Breast epithelium (tissue), 4 donors: ENCODE measurements at places on chromosomes 12 and 14. TPM values are rescaled to one million over a fixed set of nuclear protein-coding genes. Genes with fewer than 3 reads are reported as not detected.

DNA sequence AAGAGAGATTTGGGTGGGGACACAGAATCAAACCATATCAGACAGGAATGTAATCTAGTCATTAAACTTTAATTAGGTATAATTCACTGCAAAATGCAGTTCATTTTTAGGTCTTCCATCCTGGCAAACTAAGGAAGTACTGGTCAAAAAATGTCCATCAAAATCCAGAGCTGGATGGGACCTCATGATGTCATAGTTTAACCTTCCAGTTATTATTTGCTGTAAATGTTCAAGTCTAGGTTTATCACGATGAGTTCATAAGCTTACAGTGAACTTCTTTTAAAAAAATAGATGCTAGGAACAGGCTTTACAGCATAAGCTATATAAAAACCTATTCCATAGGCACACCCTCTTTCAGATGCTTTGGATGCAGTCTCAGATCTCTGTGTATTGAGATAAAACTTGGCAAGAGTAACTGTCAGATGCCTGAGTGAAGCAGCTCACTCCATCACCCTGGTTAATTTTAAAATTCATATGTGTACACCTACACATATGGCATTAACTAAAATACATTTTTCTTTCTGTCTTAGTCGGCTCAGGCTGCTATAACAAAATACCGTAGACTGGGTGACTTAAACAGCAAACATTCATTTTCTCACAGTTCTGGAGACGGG lies 7.9 kb downstream of the SSPN start:
- DNase-seq, result no peak

The RNU4-1 gene
- total RNA-seq, result not detected

The LRRC43 gene
- 2.3 TPM for total RNA-seq

DNA sequence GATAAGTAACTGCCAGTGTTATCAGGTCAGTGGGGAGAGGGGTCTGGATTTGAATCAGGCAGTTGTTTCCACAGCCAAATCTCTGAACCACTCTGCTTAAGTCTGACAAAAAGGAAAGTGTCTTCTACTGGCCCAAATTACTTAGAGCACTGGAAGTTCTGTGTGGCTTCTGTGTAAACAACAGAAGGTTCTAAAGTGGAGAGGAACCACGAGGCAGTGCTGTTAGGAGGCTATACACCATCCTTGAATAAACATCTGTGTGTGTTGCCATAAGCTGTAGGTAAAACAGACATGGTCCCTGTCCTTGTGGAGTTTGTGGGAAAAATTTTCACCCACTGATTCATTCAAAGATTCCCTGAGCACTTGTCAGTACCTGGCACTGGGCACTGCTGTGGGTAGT lies 50.0 kb downstream of the GALNT4 start:
- no peak for DNase-seq

The LRCOL1 gene
- total RNA-seq, result 0.59 TPM

DNA sequence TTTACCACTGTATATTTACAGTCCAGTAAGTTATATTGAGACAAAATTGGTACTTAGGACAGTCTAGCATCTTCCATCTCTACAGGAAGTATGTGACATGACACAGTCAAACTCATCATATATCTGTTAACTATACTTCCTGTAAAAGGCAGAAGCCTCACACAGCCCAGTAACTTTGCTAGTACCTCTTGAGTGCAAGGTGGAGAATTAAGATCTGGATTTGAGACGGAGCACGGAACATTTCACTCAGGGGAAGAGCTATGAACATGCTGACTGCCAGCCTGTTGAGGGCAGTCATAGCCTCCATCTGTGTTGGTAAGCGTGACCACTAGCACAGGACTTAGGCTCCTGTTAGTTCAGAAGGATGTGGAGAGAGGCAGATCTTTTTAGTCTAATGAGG lies 333.7 kb upstream of the OR4E1 start:
- no peak for DNase-seq

- DNase-seq, result no peak
These were observed 2.3 kb upstream of the OTX2 start for GRCh38 chr14:56812364-56813141.

- no peak for DNase-seq
These were observed 111.3 kb downstream of the DENND5B start for GRCh38 chr12:31479516-31480210.

DNA sequence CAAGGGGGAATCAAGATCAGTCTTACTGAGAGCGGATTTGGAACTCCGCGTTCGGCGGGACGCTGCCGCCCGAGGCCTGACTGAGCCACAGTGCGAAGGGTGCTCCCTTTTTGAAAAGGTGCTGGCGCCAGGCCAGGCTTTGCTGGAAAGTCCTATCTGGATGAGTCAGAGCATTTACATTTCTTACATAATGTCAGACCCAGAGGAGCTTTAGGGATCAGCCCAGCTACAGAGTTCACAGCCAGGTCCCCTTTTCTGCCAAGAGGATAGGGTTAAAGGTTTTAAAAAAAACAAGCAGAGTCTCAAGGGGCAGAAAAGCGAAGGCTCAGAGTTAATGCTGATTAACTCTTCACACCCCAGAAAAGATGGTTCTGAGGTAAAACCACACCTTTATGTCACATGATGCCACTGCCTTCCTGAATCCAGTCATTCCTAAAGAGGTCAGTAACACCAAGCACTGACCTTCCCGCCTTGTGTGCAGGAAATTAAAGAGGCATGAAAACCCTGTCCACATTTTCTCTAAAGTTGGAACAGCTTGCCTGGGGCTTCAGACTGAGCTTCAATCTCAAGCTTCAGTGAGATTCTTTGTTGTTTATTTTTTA lies 11.7 kb upstream of the FBXL14 start:
- peak; percentile 83 for DNase-seq

The SUSD6 gene
- 55.7 TPM for total RNA-seq

GRCh38 chr12:130713581-130713991 lies 2.5 kb downstream of the RIMBP2 start:
- DNase-seq, result no peak

The TAS2R43 gene
- 5.2 TPM for total RNA-seq

DNA sequence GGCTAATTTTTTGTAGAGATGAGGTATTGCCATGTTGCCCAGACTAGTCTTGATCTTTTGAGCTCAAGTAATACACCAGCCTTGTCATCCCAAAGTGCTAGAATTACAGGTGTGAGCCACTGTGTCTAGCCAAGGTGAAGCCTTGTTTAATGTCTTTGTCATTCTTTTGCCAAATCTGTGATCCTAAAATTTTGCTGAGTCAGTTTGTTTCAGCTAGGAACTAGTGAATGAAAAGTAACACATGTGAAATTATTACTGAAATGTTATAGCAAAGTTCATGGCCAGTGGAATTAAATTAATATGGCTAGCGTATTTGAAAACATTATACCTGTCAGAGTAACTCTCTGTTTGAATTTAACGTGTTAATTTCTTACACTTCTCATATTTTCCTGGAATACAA lies 26.5 kb upstream of the EPS8 start:
- DNase-seq, result no peak

DNA sequence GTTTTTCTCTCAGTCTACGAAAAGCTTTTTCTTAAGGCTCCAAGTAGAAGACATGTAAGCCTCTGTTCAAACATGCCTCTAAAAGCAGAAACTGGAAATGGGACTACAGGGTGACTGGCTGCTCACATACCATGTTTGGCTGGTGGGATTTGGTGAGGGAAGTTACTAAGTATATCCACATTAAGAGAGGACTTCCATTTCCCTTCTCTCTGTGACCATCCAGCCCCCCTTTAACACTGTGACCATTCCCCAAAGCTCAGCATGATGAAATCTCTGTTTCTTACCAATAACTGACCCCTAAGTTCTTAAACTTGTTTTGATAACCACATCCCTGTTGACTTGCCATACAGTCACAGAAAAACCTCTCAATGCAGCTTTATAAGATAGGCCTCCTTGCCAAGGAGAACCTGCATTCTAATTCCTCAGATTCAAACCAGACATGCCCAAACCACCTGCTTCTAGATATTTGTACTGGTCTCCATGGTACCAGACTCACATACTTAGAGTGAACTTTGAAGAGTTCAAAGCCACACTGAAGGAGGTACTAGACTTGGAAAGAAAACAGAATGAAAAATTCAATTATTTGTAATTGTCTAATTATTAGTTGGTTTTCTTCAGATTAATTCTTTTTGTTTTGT lies 102.2 kb downstream of the VEZT start:
- no peak for DNase-seq

- no peak for DNase-seq
These were observed 565 bp downstream of the NT5DC3 start for GRCh38 chr12:103840462-103840875.

GRCh38 chr12:121946313-121947025 lies 28.1 kb downstream of the CFAP251 start:
- DNase-seq, result no peak

The AMN gene
- 0.16 TPM for total RNA-seq

GRCh38 chr12:3381059-3382047 lies 109.7 kb upstream of the PRMT8 start:
- no peak for DNase-seq

DNA sequence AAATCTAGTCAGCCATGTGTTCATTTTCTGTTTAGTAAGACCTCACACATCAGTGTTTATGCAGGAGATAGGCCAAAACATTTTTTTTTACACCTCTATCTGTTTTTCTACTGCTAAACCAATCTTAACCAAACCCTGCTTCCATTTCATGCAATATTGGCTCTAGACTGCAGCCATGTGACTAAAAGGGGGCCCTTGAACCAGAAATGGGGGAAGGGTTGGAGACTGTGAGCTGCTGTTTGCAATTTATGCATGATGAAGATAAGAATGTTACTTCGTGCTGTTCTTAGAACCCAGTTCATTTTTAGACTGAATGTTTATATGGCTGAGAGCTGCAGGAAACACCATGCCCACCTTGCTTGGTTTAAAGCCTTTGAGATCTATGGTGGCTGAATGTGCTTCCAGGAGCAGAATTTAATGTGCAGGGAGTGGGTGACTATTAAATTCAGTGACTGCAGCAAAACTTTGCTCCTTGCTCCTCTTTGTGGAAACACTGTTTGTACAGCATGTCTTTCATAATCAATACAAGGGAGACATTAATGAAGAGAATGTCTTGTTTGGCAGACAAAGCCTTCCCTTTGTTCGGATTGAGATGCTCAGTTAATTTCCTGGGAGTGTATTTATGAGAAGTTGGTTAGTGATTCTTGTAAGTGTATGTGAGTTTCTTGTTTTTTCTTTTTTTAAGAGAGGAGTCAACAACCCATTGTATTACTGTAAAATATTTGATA lies 53.6 kb downstream of the CHST11 start:
- DNase-seq, result no peak

The GALNT16 gene
- total RNA-seq, result 20.6 TPM

- DNase-seq, result no peak
These were observed 366.5 kb upstream of the OR4E1 start for GRCh38 chr14:22039938-22040780.

The HVCN1 gene
- total RNA-seq, result 7.6 TPM

DNA sequence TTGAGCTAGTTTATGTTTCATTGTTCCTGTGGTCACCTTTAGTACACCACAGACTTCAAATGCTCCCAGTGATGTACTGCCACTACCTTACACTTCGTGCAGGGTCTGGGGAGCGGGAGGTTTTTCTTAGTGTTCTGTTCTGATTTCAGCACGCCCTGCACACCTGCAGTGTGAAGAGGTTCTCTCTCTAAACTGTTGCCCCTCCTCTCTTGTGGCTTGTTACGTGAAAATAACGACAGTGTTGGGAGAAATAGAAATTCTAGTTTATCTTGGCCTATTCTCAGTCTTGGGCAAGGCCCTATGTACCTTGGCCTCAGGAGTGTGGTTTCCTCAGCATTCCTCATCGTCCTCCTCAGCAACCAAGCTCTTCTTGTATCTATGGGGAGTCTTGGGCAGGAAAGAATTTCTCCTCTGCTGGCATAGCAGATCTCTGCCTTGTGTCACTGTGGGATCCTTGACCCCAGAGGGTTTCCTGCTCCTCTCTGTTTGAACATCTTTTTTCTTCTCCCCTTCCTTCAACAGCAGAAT lies 48.6 kb downstream of the EIF2S3B start:
- no peak for DNase-seq

The AJUBA gene
- 24.0 TPM for total RNA-seq

GRCh38 chr14:32109676-32110547 lies 32.8 kb downstream of the ARHGAP5 start:
- DNase-seq, result no peak

The KDM5A gene
- 55.8 TPM for total RNA-seq

- DNase-seq, result no peak
These were observed 2.6 kb downstream of the SVOP start for GRCh38 chr12:109018296-109018695.

DNA sequence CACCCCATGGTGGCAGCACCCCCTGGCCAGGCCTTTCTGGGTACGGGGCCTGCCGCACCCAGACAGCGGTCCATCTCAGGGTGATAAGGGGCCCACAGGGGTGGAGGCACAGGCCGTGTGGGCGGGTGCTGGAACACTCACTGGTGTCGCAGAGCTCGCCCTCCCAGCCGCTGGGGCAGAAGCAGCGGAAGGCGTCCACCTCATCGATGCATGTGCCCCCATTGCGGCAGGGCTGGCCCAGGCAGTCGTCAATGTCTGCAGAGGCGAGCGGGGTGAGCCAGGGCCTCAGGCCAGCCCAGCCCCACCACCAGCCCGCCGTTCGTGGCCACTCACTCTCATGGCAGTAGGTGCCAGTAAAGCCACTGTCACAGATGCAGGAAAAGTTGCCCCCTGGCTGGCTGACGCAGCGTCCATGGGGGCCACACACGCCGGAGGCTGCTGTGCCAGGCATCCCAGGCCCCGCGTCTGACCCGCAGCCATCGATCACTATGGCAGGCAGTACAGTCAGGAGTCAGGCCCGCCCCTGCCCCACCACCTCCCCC lies 19.9 kb downstream of the JAG2 start:
- no peak for DNase-seq

DNA sequence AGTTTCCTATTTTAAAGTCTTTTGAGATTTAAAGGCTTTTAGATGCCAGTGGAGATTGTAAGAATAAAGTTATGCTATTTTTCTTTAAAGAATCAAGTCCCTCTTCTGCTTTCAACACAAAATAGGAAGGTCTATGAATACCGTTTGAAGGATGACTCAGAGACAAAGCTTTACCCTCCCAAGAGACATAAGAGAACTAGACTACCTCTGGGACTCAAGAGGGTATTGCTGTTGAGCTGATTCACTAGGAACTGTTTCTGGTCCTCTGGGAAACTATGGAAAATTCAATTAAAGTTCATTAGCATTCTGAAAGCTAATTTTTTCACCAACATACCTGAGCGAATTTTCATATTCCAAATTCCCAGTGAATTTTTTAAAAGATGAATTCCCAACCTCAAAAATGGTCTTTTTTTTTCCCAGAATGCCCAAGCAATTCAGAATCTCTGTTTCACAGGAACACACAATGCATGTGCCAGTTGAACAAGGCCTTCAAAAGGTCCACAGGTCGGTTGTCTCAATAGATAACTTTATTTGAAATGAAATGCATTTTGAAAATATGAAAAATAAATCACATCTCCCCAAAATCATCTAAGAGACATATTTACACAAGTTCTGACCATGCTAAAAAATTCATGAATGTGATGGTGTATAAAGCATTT lies 6.5 kb downstream of the PHLDA1 start:
- no peak for DNase-seq

DNA sequence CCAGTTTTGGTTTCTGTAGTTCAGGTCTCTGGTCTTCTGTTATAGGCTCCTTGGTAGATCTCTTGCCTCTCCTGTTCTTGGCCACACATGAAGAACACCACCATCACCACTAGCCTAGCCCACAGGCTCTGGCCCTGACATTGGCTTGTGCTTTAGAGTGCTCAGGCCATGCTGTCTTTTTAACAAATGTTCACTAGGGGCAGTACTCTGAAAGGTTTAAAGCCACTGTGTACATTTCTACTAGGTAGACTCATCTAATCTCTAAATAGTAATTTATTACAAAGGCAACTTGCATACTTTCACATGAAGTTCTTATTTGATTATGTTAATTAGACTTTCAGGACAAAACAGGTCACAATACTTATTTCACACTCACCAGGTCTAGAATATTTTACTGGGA lies 38.3 kb downstream of the PDE6H start:
- DNase-seq, result no peak
